ENCODE measurements at places on chromosomes 2 and 18. TPM values are rescaled to one million over a fixed set of nuclear protein-coding genes. Genes with fewer than 3 reads are reported as not detected.

ZNF521 gene
- 0.15 TPM for polyA plus RNA-seq

GRCh38 chr2:95342556-95343320 is 45.6 kb downstream of the KCNIP3 start:
- no peak for DNase-seq

ASTL gene
- not detected for polyA plus RNA-seq

DNA sequence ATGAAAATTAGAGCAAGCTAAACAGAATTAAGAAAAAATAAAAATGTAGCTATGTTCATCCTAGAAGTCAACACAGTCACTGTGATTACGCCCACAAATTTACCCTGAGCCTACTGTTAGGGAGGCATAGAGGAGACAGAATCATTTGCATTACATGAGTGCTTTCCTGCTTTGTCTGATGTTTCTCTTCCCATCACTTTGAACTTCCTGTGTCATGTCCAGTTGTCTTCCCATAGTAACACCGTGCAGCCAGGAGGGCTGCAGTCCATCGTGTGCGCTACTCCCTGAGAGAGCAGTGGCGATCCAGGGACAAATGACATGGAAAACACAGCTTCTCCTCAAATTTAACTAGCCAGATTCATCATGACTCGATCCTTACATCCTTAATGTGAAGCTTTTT is 149.8 kb upstream of the DAPL1 start:
- DNase-seq: no peak

- no peak for DNase-seq
Measured at GRCh38 chr18:33706391-33706790, 128.4 kb downstream of the ASXL3 start.

LGALSL gene
- polyA plus RNA-seq: 17.7 TPM

OR6B2 gene
- not detected for polyA plus RNA-seq

ERMN gene
- polyA plus RNA-seq: not detected

ARHGEF33 gene
- 0.05 TPM for polyA plus RNA-seq

MC5R gene
- polyA plus RNA-seq: not detected

- no peak for DNase-seq
Measured at GRCh38 chr2:241788135-241788534, 11.5 kb downstream of the GAL3ST2 start.

ARHGAP15 gene
- not detected for polyA plus RNA-seq

DNA sequence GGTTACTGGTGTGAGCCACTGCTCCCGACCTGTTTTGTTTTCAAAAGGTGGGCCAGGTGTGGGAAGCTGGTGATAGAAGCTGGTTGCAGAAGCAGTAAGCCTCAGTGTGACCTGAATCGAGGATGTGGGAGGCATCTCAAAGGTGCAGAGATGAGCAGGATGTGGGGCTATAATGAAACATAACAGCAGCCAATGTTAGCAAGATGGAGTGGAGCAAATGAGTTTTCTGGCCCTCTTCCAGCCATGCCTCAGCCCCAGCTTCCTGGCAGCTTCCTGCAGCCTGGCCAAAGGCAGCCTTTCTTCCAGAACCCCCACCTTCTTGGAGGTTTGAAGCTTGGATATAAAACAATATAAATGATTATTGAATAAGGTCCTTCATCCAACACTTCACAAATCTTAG is 184.8 kb downstream of the NCK2 start:
- DNase-seq: no peak

GRCh38 chr2:9335322-9335832 is 88.0 kb downstream of the ITGB1BP1 start:
- DNase-seq: no peak

FIGN gene
- 2.7 TPM for polyA plus RNA-seq

NMUR1 gene
- not detected for polyA plus RNA-seq

IL37 gene
- polyA plus RNA-seq: not detected

DNA sequence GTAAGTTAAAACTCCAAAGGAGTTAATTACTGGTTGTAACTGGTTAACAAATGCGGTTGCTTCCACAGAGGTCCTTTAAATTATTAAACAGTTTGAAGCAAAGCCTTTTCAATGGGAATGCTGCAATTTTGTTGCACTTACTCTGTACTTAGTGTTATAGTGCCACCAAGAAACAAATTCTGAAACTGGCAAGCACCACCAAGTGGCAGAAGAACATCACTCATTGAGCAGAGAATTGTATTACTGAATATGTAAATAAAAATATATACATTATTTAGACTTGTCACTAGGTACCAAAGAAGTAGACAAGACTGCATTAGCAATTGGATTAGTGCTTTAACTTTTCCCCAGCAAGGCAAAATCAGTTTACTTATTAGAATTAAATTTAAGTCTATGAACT is 2.6 kb upstream of the TMEFF2 start:
- no peak for DNase-seq

UGT1A8 gene
- not detected for polyA plus RNA-seq

DNA sequence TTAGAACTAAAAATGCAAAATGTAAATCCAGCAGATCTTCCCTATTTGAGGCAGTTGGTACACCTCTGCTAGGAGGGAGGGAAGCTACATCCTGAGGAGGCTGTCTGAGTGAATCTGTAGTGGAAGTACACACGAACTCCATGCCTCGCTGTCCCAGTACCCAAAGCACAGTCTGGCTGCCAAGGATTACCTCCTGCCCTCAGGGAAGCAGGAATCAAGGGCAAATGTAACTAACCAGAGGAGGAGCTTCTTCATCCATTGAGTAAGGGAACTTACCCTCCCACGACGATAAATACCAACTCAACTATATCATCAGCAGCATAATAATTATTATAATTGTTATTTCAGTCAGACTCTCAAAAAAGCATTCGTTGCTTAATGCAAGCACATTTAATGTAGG is 2.1 kb downstream of the DHRS9 start:
- DNase-seq: peak; percentile 78

- peak; percentile 92 for DNase-seq
Measured at GRCh38 chr2:237695201-237695780, 67.9 kb downstream of the LRRFIP1 start.

SPATA3 gene
- not detected for polyA plus RNA-seq

PARD6G gene
- polyA plus RNA-seq: 16.6 TPM

DNA sequence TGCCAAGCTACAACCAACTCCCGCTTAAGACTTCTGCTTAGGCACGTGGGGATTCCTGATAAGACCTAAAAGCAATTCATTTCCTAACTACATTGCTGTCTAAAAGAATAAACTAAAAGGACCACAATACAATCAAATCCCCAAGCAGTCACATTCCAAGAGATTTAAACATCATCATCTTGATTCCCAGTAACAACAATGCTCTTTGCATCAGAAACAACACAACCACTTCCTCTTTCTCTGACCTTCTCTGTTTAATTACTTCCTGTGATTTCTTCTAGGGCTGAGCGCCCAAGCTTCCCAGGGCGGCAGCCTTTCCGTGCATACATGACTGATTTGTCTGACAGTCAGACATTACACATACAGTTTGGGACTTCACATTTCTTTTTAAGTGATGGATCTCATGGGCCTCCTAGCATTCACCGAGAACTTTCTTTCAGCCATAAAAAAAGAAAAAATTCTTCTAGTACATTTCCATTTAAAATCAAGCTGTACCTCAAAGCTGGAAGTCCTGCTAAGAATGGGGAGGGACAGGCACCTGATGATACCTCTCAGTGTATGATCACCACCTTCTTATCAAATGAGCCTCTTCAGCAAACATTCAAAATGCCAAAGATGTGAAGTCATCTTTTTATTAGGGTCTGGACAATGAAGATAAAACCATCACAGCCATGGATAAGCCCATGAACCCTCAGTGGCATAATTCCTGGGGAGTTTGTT is 11.5 kb downstream of the SPRED2 start:
- no peak for DNase-seq

GRCh38 chr2:240245706-240246105 is 105.2 kb upstream of the OTOS start:
- DNase-seq: no peak

DNA sequence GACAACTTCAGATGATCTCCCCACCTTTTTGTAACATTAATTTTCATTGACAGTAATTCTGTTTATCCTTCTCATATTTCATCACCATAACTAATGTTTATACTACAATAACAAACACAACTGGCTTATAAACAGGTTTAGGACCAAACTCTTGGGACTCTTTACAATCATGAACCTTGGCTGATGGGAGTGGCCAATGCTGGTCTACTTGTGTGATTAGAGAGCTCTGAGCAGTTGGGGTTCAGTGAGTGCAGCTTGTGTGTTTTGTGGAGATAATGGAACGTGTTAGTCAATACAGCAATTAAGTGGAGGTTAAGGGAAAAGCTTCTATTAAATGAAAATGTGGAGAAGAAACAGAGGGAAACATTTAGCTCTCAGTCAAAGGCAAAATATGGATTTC is 207.1 kb downstream of the SPAG16 start:
- no peak for DNase-seq

- no peak for DNase-seq
Measured at GRCh38 chr2:105697781-105698449, 46.8 kb upstream of the NCK2 start.

DNA sequence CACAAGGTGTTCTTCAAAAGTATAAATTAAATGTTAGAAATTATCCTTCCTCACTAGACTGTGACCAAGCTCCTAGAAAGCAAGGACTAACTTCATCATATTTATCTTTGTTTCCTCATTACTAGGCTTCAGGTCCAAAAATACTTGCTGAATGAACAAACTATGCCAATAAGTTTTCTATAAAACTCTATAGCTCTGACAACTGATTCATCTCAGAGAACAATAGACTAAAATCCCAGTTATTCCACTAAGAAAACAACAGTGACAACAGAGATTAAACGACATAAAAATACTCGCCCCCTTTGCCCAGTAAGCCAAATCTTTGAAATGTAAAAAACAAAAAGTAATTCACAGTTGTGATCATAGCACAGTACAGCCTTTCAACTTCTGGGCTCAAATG is 13.6 kb downstream of the TLK1 start:
- DNase-seq: no peak

GRCh38 chr2:239271882-239272281 is 128.9 kb downstream of the HDAC4 start:
- DNase-seq: no peak

SPP2 gene
- polyA plus RNA-seq: not detected

DNA sequence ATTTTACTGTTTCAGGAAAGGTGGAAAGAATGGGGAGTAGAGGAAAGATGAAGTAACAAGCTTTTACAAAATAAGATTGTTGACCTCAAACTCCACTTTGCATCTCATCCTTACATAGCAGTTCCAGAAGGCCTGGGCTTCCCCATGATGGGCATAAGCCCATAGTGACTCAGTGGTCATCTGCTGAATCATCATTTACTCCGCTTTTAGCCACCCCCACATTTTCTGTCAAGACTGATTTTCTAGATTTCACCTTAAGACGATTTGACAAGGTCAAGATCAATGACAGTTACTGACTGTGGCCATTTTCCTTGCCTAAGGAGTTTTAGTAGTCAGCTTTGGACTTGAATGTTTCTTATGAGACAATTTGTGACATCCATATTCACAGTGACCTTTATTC is 49.4 kb downstream of the PLEKHM3 start:
- peak; percentile 2 for DNase-seq

- no peak for DNase-seq
Measured at GRCh38 chr2:216392945-216393840, 19.1 kb upstream of the SMARCAL1 start.

DNA sequence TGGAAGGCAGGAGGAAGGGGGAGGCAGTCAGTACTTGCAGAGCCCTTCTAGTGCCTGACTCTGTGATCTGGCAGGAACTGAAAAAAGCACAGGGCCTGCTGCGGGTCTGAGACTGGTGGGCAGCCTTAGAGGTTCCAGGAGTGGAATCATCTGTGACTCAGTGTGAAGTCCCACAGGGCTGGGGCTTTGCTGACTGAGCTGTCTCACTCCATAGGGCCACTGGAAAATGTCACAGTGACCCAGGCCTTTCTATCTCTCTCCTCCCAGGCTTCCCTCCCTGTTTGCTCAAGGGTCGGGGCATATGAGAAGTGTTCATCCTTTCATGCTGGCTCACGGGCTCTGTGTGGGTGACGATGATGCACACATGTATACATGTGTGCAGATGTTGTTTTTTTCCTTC is 47.1 kb upstream of the ZFP36L2 start:
- DNase-seq: no peak

DNA sequence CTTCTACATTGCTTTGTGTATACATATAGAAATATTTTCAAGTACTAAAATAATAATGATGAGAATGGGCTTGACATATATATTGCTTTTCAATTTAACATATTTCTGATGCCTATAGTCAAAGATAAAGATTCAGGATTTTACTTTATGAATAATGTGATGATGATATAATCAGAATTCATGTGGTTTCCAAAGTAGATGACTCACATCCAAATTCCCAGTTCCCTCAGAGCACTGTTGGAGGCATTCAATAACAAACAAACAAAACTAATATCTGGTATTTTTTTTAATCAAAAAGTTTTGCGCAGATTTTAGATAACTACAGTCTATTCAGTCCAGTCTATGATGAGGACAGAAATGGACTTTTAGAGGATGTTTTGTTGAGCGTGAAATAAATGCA is 2094.5 kb upstream of the CELF4 start:
- peak; percentile 24 for DNase-seq

ACOXL gene
- polyA plus RNA-seq: 0.96 TPM

SLC5A7 gene
- not detected for polyA plus RNA-seq

GRCh38 chr2:207337234-207338219 is 171.8 kb upstream of the KLF7 start:
- peak; percentile 100 for DNase-seq

DNA sequence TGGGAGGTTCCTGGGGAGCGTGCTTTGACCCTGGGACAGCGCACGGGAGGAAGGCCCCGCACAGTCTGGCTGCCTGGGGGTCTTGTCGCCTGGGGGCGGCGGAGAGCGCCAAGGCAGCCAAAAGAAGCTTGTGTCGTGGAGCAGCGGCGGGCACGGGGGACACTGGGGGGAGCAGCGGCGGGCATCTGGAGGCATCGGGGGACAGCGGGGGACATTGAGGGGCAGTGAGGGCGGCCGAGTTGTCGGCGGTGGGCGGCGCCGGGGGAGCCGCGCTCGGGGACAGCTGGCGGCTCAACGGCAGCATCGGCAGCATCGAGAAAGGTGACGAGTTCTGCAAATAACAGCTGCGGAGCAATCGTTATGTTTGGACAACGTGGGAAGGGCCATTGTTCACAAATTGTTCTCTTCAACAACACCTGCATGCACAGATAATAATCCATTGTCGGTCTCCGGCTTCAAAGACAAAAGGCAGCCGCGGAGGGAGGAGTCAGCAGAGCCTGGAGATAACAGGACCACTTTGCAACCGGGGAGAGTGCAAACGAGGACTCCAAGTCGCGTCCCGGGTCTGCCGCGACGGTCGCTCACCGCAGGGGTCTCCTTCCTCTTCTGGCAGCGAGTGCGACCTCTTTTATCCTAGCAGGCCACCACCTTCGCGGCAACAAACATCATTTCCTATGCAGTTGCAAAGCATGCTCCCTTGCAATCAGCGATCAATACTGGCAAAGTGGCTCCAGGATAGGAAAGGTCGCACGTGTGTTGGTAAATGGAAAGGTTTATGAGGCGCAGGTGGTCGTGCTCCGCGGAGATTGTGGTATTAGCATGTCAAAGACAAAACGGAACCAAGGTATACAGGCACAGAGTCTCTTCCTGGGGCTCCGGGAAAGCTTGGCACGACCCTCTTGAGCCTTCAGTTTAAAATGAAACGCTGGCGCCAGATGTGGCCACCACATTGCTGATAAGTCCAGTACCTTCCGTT is 132.3 kb upstream of the DLX2 start:
- no peak for DNase-seq

- no peak for DNase-seq
Measured at GRCh38 chr2:56583796-56584315, 400.1 kb downstream of the CCDC85A start.

All from mammary epithelial cell (primary cell).